ENCODE measurements at places on chromosomes 7 and 10.

- no peak for DNase-seq
These were observed 26.2 kb upstream of the CDCA7L start for GRCh38 chr7:21971780-21972396.

- DNase-seq = no peak
These were observed 43.6 kb downstream of the NSUN6 start for GRCh38 chr10:18607503-18608378.

- DNase-seq = no peak
These were observed 52.1 kb downstream of the GNAI1 start for GRCh38 chr7:80186721-80187120.

DNA sequence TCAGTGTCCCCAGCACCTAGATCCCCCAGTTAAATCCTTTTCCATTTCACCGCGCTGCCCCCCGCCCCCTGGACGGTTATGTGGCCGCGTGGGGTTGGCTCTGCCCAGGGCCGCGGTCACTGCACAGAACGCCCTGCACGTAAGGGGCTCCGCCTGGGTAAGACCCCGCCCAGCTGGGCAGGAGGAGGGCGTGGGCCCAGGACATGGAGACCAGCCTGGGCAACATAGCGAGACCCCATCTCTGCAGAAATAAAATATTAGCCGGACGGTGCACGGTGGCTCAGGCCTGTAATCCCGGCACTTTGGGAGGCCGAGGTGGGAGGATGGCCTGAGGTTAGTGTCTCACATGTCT, 650 bp upstream of the ZFAND2A start:
- DNase-seq = no peak

GRCh38 chr10:113035732-113036312, 85.8 kb downstream of the TCF7L2 start:
- no peak for DNase-seq

DNA sequence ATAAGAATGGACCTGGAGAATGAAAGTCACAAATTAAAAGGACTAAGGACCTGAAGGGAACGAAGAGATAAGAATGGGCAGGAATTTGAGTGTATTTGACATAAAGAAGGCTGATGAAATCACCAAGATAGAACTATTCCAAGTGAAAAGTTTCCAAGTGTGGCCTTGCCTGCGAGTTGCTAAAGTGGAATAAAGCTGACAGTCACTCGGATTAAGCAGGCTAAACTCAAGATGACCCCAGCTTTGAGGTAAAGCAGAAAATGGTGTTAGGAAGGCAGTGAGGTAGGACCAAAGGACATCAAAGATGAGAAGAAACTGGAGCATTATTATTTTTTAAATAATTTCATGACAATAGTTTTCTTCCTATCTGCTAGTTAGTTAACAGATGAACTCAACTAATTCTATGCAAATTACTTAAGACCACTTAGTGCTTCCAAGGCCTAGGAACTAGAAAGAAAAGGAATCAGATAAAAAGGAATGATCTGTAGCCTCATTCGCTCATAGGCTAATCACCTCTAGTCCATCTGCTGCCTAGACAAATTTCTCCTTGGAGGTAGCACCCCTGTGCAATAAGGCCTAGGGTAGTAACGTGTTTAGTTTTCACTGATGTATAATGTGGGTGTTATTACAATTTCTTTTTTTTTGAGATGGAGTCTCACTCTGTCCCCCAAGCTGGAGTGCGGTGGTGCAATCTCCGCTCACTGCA, 34.5 kb downstream of the EZH2 start:
- DNase-seq = no peak

DNA sequence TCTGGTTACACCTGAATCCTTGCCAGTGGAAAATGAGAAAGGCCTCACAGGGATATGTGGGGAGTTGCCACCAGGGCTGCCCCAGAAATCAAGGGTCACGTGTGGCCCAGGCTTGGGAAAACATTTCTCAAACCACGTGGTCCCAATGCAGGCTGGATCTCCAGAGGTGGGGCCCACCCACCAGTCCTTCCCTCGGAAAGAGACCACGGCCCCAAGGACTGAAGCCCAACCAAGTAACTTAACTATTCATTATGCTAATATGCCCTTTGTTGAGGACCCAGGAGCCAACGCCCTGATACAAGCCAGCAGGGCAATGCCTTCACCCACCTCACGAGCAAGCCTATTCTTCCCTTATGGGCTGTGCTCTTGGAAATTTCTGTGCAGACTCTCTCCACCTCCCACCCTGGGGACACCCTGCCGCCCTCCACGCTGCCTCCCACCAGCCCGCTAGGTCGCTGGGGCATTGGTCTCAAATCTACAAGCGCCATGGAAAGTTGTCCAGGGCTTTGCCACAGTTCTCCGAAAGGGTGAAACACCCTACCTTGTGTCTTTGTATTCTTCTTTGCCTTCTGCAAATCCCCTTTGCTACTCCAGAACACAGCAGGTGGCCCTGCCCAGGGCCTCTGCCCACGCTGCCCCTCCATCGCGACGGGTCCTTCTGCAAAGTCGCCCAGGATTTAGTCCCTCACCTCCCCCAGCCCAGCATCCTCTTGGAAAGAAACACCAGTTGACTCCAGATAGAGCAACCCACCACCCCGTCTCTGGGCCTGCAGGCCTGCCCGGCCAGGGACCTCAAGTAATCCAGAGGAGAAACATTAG, 8.8 kb downstream of the TNS3 start:
- DNase-seq = no peak

GRCh38 chr10:98138031-98138430, 3.6 kb downstream of the R3HCC1L start:
- DNase-seq = no peak

DNA sequence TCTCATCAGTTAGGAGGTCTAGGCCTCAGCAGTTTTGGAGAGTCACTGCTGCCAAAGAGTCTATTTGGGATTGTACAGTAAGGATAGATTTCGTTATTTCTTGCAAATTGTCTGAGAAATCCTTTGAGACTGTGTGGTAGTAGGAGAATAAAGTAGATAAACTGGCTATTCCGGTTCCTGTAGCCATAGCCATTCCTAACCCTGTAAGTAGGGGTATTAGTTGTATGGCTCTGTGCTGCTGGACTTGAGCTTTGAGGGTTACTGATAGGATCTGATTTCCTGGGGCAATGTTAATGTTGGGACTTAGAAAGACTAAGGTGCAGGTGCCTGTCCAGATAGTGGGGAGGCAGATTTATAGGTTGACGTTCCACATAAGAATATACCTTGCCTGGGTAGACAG, 36.1 kb upstream of the ZNF138 start:
- DNase-seq = no peak

- no peak for DNase-seq
These were observed 110.2 kb downstream of the MYO3A start for GRCh38 chr10:26044141-26044749.

- no peak for DNase-seq
These were observed 40.2 kb downstream of the TCF7L2 start for GRCh38 chr10:112990271-112990670.

- DNase-seq = no peak
These were observed 13.7 kb downstream of the FKBP14 start for GRCh38 chr7:30012757-30013156.

DNA sequence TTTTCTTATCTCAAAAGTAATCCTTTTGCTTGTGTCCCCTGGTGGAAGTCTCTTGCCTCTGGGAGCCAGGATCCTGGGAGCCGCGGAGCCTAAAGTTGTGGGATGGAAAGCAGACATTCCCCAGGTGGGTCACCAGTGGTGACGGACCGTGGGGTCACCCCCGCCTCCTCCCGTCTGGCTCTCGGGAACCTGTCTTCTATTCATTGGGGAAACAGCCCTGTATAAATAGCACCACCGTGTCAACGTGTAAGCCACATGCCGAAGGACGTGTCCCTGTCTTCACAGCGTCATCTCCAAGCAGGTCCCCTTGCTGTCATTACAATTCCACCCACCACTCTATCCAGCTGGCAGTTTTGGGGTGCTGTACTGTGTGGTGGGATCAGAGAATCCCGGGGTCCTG, 87.5 kb downstream of the ELFN1 start:
- DNase-seq = no peak

GRCh38 chr10:71590781-71591350, 128.7 kb downstream of the C10orf105 start:
- DNase-seq = no peak

GRCh38 chr10:55163388-55163979, 362.5 kb upstream of the PCDH15 start:
- DNase-seq = no peak

GRCh38 chr10:16816830-16817124, 447 bp downstream of the RSU1 start:
- DNase-seq = no peak

DNA sequence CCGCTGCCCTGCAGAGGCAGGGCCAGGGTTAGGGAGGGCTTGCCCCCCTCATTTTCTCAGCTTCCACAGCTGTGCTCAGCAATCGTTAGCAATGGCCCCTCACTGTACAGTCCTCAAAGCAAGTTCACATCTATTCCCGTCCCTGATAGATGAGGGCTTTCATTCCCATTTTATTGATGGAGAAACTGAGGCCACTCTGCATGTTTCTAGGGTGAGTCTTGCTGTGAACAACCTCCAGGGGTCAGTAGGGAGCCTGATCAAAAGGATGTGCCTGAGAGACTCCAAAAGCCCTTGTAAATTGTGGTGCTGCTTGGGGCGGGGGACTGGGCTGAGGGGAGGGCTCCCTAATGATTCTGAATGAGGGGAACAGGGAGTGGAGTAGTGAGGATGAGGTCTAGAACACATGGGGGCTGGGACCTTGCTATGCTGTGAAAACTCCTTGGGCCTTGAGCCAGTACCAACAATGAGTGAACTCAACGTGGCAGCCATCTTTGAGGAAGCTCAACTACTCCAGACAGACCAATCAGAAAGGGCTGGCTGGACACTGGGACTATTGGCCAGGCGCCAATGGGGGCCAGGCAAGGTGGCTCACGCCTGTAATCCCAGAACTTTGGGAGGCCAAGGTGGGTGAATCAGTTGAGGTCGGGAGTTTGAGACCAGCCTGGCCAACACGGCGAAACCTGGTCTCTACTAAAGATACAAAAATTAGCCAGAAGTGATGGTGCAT, 6.7 kb upstream of the GRIFIN start:
- DNase-seq = no peak

DNA sequence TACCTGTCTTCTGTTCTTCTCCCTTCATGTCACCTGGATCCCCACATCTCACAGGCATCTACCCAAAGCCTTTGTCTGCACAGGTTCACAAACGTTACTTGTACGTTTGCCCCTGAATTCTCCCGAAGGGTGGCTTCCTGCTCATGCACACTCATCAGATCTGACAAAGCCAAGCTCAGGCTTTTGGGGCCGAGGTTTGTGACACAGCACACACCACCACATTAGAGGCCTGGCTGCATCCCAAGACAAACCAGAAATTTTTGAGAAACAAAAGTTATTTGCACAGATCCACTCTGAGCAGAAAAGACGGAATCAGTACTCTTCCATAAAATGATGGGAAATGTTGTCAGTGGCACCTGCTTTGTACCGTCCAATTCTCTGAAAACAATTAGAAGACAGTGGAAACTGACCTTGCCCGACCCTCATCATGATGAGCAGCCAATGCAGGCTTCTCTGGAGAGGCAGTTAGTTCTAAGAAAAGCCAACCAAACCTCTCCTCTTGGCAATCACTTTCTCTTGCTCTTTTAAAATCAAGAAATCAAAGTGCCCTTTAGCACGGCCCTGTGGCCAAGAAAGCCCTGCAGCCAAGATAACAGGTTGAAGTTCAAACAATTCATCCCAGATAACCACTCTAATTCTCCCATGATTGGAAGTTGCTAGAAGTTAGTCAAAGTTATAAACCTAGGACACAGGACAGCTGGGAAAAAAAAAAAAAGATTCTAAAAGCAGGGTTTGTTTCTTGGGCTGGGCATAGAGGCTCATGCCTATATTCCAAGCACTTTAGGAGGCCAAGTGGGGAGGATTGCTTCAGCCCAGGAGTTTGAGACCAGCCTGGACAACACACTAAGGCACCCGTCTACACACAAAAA, 13.6 kb upstream of the SVIL start:
- peak; percentile 22 for DNase-seq

GRCh38 chr10:67903581-67903980, 19.1 kb downstream of the SIRT1 start:
- DNase-seq = no peak

GRCh38 chr10:133124357-133125211, 35.4 kb upstream of the KNDC1 start:
- no peak for DNase-seq

DNA sequence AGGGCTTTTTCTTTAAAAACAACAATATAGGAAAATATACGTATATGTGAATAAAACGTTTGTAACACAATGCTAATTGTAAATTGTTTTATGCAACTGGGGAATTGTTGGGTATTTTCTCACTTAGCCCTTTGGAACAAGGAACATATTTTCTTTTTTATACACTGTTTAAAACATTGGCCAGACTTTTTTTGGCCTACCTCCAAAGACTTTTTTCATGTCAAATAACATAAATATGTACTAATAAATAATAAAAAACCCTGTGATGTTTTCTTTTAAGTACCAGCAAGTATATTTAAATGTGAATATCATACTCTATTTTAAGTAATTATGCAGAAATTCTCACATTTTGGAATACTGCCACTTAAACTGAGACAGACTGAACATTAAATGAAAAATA, 15.7 kb downstream of the TMEM106B start:
- DNase-seq = no peak

- no peak for DNase-seq
These were observed 67.7 kb downstream of the ZMIZ1 start for GRCh38 chr10:79136236-79137005.

DNA sequence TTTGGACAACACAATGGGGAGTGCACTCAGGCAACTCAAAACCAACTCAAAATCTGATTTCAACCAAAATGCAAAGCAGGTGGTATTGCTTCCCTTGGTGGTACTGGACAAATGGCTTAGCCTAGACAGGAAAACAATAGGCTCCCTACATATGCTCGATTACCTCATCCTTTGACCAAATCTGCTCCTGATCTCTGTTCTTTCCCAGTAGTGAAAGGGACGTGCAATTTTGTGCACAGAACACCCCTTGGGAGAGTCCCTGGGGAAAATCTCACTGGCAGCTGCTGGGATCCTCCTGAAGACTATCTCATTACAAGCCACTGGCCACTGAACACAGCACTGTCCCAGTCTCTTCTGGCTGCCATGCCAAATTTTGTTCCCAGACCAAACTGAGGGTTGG, 149.2 kb upstream of the VSTM2A start:
- DNase-seq = no peak

DNA sequence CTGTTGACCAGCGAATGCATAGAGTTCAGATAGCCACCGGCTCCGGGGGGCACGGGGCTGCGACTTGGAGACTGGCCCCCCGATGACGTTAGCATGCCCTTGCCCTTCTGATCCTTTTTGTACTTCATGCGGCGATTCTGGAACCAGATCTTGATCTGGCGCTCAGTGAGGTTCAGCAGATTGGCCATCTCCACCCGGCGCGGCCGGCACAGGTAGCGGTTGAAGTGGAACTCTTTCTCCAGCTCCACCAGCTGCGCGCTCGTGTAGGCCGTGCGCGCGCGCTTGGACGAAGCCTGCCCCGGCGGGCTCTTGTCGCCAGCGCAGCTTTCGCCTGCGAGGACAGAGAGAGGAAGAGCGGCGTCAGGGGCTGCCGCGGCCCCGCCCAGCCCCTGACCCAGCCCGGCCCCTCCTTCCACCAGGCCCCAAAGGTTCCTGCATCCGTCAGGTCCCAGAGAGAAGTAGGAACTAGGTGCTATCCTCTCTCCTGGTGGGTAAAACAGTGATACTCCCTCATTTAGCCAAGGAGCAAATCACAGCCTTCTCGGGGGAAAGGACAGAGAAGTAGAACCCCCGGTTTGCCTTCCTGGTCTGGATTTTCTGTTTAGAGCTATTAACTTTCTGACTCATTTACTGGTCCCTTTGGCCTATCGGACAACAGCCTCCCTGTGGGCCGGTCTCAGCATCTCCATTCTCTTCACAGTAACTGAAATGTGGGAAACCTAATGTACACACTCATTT, 6.1 kb upstream of the HOXA2 start:
- DNase-seq = no peak
